Activated naive CD4-positive, alpha-beta T cell (primary cell): ENCODE measurements at places on chromosomes 7 and 10.

- no peak for DNase-seq
Measured at GRCh38 chr10:19882621-19883020, 66.4 kb downstream of the PLXDC2 start.

DNA sequence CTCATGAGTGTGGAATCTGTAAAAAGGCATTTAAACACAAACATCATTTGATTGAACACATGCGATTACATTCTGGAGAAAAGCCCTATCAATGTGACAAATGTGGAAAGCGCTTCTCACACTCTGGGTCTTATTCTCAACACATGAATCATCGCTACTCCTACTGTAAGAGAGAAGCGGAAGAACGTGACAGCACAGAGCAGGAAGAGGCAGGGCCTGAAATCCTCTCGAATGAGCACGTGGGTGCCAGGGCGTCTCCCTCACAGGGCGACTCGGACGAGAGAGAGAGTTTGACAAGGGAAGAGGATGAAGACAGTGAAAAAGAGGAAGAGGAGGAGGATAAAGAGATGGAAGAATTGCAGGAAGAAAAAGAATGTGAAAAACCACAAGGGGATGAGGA, 207.7 kb downstream of the ZEB1 start:
- no peak for DNase-seq

- DNase-seq = peak; percentile 25
Measured at GRCh38 chr7:12067156-12067831, 143.8 kb upstream of the TMEM106B start.

DNA sequence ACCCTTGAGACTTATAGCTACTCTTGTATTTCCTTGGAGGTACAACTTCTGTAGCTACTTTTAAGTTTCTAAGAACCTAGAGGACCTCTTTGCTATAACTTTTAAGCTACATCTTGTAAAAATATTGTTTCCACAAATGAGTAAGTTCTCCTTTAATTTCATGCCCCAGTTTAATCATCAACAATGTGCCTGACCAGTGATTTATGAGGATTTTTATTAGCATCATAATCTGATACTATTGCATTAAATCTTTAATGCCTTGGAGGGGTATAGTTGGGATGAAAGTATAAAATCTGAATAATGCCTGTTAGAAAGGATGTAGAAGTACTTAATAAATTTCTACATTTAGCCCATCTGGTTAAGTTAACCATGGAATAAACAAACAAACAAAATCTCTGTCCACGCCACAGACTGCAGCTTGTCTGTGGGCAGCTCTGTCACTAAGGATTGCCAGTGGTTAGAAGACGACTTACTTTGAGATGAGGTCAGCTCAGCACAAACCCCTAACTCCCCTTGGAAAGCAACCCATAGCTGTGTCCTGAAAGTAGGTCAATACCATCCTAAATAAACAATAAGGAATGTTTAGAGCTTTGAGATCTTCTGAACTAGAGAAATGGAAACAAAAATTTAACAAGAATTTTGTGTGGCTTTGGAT, 18.3 kb downstream of the UBE2D1 start:
- DNase-seq = no peak

DNA sequence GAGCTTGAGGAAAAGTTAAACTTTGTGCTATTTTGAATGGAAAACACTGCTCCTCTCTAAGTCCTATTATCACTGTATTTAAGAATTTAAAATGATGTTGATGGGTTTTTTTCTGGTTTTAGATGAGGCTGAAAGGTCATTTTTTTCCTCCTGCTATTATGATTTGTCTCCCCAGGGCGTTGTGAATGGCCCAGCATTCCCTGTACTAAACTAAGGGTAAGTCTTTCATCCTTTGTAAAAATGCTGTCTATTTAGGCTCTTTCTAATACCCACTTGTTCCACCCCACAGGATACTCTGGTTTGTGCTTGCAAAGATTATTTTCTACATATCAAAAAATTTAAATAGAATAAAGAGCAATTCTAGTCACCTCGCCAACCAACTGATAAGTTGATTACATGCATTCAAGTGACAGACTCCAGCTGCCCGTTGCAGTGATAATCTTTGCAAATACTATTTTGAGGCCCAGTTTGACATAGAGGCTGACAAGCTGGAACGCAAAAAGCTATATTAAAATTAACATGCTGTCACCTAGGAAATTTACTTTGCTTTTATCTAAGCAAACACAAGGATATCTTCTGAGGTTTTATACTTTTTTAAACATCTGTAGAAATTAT, 222.3 kb upstream of the TMEM229A start:
- no peak for DNase-seq

DNA sequence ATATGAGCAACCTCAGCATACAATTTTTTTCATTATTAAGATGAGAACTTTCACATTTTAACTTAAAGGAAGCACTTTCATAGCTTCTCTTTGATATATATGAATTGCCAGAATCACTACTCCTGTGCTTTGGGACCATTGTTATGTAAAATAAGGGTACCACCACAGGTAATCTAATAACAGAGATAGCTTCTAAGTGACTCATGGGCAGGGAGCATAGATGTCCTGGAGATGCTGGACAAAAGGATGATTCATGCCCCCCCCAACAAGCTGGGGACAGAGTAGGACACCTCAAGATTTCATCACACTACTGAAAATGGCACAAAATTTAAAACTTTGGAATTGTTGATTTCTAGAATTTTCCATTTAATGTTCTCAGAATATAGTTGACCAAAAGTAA, 641.1 kb downstream of the PCDH15 start:
- no peak for DNase-seq

- DNase-seq = no peak
Measured at GRCh38 chr7:3201937-3202710, 98.9 kb upstream of the SDK1 start.

DNA sequence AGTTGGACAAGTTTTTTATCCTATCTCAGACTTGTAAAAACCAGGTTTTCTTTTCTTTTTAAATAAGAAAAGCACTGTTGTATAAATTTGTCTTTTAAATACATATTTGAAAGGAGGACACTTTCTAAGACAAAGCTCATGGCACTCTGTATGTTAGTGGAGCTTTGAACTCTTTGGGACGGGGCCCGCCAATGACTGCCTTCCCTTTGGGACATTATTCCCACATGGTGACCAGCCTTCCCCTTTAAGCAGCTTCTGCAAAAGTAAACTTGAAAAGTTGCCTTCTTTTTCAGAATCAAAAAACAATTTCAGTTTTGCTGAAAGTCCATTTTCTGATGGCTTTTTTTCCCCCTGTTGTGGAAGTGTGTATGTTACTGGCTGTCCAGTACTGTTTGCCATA, 1.8 kb downstream of the CUX1 start:
- no peak for DNase-seq

GRCh38 chr10:73359492-73359891, 828 bp upstream of the CFAP70 start:
- DNase-seq = no peak

- no peak for DNase-seq
Measured at GRCh38 chr7:157458254-157458633, 121.4 kb downstream of the DNAJB6 start.

DNA sequence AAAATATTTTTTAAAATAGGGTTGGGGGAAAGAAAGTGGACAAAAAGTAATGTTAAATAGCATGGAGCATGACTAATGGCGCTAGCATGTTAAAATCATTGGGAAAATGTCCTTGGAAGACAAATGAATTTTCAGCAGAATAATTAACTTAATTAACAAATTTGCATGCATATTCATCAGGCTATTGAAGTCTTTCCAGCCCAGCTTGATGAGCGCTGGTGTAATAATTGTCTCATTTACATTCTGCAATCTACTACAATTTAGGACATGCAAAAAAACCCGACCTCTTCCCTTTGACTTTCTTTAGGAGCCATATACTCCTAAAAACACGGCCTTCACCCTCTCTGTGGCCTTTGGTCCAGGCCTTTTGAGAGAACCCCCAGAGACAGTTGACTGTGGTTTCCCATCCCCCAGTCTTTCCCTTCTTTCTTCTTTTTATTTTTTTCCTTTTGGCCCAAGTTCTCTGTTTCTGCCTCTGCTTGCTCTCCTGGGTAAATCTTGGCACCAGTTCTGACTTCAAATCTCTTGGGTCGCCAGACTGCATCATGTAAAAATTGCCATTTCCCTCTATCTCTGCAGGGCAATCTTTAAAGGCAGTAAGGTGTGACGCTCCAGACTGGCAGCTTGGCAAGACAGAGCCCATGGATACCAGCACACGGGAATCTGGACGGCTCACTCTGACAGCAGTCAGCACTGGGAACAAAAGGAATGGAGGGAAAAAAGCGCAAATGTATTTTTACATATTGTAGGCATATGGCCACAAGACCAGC, 105.5 kb downstream of the NEUROD6 start:
- DNase-seq = no peak

GRCh38 chr7:47228386-47229014, 353.4 kb downstream of the TNS3 start:
- no peak for DNase-seq

- DNase-seq = no peak
Measured at GRCh38 chr10:28434063-28434462, 98.9 kb upstream of the WAC start.

DNA sequence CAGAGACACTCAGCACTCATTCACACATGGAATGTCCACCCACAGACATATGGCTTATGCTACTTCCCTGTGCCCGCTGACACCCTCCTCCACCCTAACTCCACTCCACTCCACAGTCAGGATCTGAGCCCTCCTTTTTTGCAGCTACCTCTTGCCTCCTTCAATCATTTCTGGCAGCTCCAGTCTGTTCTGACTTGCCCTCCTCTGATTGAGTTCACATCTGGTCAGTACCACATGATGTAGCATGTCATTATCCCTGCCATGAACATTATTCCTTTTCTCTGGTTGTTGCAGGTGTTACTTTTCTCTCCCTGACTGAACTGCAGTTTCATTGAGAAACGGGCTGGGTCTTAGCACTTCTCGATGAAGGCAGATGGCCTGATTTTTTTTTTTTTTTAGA, 130.1 kb upstream of the EGR2 start:
- DNase-seq = no peak

DNA sequence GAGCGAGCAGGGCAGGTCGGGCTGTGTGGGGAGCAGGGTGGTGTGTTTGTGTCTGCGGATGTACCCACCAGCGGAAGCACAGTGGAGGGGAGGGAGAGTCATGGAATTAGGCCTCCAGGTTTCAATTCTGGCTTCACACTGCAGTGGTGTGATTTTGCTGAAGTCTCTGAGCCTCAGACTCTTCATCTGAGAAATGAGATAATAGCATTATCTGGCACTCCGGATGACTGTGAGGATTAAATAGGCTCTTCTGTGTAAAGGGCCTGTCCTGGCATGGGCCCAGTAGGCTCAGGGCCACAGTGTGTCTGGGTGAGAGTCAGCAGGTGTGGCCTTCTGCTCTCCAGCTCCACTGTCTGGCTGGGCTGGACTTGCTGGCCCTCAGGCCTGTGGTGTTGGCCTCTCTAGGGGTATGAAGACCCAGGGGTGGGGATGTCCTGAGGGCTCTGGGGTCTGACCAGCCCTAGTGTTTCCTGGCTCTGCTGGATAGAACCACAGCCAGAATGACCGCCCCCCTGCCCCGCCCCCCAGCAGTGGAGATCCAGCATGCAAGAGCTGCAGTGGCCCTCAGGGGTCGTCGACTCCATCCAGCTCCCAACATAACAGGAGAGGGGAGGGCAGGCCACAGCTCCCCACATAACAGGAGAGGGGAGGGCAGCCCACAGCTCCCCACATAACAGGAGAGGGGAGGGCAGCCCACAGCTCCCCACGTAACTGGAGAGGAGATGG, 178.6 kb downstream of the RPS24 start:
- DNase-seq = no peak

GRCh38 chr10:44749151-44749550, 162.0 kb upstream of the TMEM72 start:
- DNase-seq = no peak

DNA sequence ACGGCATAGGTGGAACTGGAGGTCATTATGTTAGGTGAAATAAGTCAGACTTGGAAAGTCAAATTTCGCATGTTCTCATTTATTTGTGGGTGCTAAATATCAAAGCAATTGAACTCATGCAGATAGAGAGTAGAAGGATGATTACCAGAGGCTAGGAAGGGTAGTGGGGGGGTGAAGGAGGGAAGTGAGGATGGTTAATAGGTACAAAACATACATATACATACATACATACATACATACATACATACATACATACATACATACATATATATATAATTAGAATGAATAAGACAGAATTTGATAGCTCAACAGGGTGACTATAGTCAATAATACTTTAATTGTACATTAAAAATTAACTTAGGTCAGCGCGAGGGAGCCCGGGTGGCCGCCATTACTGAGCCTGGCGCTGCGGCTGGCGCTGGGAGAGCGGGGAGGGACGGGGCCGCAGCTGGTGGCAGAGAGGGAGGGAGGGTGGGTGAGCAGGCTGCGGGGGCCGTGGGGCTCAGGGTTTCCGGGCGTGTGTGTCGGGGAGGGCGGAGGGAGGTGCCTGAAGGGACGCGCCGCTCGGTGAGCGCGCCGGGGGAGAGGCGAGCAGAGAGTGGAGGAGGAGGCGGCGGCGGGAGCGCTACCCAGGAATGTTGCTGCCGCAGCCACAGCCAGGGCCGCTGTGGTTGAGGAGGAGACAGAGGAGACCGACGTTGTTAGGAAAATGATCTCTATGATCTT, 85.8 kb upstream of the EGFR start:
- no peak for DNase-seq

DNA sequence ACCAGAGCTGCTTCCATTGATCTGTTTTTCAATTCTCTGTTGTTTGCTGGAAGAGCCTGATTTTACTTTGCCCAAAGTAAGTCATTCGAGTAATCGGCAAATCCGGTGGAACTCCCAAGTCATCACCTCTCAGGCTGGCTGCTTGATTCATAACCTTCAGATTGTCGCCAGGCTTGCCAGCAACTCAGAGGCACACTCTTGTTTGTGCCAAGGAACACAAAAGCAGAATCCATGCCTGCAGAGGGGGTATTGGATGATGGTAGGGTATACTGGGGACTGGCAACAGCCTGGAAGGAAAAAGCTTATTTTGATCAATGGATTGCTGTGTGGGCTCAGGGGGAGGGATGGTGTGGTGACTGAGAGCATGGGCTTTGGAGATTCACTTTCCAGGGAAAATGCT, 542.4 kb downstream of the SORCS3 start:
- no peak for DNase-seq

GRCh38 chr7:94183891-94184290, 179.7 kb upstream of the BET1 start:
- DNase-seq = no peak

GRCh38 chr7:112723416-112723815, 66.8 kb downstream of the TMEM168 start:
- no peak for DNase-seq

DNA sequence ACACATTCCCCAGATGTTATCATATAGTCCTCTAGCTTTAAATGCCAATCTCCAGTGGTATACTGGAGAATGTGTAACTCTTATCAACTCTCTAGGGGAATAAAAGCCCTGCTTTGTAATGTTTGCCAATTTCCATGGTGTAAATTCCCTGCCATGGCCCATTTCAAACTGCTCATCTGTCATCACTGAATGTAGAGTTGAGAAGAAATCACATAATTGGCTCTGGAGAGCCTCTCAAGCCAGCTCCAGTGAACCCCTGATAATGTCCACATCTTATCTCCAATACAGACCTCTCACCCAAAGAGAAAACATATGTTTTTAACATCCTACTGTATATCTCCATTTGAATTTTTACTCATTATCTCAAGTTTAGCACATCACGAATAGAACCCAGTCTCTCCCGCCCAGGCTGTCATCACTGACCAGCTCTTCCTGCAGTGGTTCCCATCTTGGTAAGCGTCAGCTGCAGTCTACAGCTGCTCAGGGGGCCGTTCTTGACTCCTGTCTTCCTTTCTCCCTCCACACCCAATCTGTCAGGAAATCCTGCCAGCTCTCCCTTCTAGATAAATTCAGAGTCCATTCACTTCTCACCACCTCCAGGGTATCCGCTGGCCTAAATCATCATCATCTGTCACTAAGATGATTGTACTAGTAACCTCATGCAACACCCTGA, 332.4 kb downstream of the FRMD4A start:
- DNase-seq = no peak

GRCh38 chr7:39745320-39745719, 121.9 kb downstream of the RALA start:
- no peak for DNase-seq
